Renal cortical epithelial cell (primary cell): ENCODE measurements at places on chromosomes 7 and 10. TPM values are rescaled to one million over a fixed set of nuclear protein-coding genes. Genes with fewer than 3 reads are reported as not detected.

DNA sequence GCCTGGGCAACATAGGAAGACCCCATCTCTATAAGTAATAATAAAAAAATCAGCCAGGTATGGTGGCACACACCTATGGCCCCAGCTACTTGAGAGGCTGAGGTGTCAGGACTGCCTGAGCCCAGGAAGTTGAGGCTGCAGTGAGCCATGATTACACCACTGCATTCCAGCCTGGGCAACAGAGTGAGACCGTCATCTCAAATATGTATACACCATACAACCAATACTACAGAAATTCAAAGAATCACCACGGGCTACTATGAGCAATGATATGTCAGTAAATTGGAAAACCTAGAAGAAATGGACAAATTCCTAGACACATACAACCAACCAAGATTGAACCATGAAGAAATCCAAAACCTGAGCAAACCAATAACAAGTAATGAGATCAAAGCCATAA is 60.3 kb upstream of the ZC3HAV1 start:
- no peak for DNase-seq

DNA sequence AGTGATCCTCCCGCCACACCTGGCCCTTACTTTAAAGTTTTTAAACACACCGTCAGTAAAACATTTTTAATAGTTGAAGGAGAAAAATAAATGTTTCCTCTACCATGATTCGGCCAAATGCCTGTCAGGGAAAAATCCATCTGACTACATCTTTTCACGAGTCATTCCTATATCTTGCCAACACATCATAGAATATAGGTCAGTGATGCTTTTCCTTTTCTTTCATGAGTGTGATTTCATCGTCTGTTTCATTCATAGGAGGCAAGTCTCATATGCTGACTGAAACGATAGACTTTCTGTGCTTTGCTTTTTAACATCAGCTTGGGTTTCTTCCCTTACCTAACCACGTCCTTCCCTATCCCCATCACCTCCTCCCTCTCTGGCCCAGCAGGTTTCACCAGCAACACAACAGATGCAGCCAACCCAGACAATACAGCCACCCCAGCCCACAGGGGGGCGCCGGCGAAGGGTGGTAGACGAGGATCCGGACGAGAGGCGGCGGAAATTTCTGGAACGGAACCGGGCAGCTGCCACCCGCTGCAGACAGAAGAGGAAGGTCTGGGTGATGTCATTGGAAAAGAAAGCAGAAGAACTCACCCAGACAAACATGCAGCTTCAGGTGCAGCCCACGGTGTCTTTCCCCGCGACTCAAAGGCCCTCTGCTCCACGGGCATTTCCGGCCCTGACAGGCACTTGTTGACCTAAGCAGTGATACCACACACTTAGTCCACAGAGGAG is 149.2 kb downstream of the TRIL start:
- no peak for DNase-seq

- no peak for DNase-seq
Measured at GRCh38 chr7:158757404-158757989, 52.9 kb upstream of the NCAPG2 start.

DNA sequence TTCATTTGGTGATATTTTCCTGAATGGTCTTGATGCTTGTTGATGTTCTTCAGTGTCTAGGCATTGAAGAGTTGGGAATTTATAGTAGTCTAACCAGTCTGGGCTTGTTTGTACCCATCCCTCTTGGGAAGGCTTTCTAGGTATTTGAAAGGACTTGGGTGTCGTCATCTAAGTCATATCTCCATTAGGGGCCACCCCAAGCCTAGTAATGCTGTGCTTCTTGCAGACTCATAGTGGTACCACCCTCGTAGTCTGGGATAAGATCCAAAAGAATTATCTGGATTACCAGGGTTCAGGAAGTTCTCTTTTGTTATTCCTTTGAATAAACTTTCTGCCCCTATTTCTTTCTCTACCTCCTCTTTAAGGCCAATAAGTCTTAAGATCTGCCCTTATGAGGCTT is 319.4 kb upstream of the MYO3A start:
- DNase-seq, result no peak

DNA sequence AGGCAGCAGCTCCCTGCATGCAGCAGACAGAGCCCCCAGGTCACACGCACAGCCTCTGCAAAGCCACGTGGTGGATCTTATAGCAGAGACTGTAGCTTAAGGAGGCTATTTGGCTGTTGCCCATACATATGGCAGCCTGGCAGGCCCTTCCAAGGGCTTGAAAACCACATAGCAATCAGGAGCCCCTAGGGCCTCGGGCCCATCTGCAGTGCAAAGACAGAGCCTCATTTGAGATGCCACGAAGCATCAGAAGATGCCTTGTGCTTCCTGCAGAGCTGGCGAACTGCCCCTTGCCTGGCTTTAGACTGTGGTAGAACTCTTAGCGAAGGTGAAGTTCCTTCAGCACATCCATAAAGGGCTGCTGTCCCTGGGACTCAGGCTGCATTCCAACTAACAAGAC is 309.9 kb downstream of the GRID1 start:
- no peak for DNase-seq

- peak; percentile 36 for DNase-seq
Measured at GRCh38 chr10:122044713-122045112, 55.8 kb downstream of the TACC2 start.

DNA sequence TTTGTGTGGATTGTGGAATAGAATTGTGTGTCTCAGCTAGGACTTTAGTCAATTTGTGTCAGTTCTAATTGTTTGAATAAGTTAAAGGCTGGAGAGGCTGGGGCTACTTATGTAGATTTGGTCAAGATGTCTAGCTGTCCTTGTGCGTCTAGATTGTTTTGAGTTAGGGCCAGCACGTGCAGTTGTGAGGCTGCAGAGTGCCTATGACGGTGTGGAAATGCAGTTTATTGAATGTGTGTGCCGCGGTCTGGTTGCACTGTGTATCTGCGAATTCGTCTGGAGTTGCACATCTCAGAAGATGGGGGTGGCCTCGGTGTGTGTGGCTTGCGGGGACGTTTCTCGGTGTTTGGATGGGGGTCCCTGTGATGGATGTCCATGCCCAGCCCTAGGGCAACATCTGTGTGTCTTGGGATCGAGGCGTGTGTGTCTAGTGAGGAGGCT is 10.2 kb downstream of the EMX2 start:
- peak; percentile 49 for DNase-seq

DNA sequence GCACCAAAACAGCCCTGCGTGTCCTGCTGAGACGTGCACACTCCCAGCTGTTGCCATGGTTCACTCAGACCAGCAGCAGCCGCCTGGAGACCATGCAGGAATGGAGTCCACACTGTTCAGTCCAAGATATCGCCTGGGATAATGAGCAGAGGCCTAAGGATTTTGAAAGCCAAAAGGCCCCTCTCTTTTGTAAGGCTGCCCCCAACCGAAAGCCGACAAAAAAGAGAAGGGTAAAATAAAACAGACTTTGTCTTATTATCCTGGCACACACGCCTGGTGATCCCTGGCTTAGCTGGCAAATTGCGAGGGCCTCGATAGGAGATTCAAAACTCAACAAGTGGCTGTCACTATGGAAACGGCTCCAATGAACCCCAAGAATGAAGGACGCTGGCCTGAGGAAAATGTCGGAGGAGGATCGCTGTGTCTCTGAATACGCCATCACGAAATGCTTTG is 263.6 kb downstream of the SKIDA1 start:
- no peak for DNase-seq

- no peak for DNase-seq
Measured at GRCh38 chr7:146654048-146654447, 537.4 kb downstream of the CNTNAP2 start.

DNA sequence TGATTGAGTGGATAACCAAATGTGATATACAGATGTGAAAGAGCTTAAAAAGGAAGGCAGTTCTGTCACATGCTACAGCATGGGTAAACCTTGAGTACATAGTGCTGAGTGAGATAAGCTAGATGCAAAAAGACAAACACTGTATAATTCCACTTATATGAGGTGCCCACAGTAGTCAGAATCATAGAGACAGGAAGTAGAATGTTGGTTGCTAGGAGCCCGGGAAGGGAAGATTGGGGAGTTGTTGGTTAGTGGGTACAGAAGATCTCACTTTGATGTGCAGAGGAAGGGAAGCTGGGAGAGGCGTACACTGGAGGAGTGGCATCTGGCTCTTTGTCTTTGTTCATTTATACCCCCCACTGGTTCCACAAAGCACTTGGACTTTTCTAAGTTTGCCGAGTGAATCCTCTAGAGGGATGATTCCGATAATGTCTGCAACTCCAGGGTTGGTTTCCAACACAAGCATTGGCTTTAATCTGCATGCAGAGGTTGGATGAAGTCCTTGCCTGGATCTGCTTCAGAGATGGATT is 39.5 kb downstream of the TSPAN14 start:
- no peak for DNase-seq

- peak; percentile 60 for DNase-seq
Measured at GRCh38 chr10:33709008-33709753, 374.7 kb upstream of the NRP1 start.

DNA sequence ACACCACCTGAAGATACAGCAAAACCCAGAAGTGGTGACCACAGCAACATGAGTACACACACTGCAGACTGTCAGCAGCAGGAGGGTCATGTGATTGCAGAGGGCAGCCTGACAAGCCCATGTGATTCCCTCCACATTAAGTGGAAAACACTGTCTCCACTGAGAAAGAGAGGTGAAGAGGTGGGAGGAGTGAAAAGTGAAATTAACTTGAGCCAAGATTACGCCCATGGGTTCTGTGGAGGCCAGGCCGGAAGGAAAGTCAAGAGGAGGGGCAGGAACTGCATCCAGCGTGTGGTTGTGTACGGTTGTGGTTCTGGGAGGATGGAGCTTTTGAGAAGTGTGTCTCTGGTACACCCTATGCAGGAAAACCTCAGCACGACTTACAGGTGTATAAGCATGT is 138.5 kb downstream of the PLXNA4 start:
- no peak for DNase-seq

DNA sequence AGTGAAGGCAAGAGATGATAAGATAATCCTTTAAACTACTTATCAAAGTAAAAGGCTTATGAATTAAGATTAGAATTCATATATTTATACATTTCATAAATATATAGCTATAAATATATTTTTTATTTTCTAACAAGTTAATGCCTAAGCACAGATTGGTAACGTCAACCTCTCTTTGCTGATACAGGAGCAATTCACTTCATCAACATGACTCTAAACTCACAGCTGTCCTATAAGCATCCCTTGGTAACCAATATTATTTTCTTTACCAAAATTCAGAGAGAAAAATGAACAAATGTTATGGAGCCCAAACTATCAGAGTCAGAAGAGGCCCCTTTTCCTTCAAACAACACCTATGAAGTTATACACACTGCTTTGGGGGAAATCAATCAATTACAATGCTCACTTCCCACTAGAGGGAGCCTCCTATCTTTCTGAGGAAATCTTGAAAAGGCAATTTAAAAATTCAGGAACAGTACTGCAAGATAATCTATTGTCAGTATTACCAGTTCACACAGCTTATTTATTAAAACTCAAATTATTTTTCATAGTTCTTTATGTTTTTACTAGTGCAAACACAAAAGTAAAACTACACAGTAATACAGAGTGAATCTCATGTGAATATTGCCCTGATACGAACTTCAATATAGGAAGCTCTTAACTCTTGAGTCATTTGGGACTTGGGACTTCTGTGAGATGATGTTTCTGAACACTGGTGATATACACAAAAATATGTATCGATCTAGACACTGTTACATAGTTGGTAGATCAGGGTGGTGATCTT is 51.0 kb upstream of the NOBOX start:
- peak; percentile 13 for DNase-seq

GRCh38 chr7:134766779-134767519 is 12.5 kb upstream of the CALD1 start:
- DNase-seq, result peak; percentile 39

DNA sequence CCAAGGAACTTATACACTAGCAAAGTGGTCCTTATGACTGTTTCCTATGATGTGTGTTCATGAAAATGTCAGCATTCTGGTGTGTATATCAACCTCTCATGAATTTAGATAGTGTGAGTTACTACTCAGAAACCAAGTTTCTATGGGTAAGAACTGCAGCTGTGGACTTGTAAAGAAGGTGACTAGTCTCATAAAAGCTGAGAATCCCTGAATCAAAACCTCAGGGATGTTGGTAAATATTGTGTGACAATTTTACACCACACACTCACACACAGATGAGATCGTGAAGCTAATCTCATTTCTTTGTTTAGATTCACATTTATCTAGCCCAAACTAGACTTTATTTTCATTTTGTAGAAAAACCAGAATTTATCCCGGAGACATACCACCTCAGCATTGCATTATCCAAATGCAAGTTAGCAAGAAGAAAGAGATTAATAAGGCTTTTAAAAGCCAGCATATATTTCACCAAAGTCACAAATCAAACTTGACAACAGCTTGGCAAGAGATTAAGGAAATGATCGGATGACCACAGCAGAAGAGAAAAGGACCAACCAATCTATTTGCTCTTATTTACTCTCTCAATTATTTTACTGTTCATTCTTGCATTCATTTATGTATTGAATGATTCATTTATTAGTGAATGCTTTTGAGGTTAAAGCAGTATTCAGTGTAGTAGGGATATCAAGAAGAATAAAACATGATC is 92.9 kb downstream of the PLXDC2 start:
- DNase-seq, result no peak

DNA sequence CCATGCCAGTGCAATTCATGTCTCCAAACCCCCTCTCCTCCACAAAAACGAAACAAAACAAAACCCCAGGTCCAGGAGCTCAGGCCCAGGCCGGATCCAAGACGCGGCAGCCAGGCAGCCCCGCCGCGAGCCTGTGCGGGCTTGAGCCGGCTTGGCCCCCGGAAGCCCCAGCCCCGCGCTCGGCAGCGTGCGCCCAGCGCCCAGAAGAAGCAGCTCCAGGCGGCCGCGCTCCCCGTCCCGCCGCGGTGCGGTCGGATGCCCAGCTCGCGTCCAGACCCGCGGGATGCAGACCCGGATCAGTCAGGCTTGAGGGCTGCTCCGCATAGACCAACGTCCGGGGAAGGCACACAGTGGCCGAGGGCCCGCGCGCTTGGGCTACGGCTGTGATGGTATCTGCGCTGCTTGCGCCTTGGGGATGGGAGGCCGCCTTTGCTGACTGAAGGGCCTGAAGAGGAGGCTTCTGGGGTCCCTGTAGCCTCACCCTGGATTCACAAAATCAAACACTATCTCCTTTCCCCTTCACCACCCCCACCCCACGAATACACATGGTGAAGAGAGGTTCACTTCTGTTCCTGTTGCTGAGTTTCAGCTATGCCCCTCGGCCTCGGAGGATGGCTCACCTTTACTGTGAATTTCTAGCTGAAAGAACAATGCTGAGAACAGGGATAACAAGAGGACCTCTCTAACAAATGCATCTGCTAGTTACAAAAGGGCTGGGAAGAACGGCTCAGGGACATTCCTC is 79.9 kb upstream of the EN2 start:
- DNase-seq, result no peak

The LRIT1 gene
- not detected in 2 replicates for total RNA-seq

The CNNM1 gene
- 0.35 and 1.3 TPM in 2 replicates for total RNA-seq

The TRIM74 gene
- 0.20 TPM in 1 of 2 replicates, not detected in the other for total RNA-seq

The PPP1R3C gene
- total RNA-seq, result 5.7 and 39.4 TPM in 2 replicates

The AKR1B15 gene
- 0.35 TPM in 1 of 2 replicates, not detected in the other for total RNA-seq

The SORCS1 gene
- total RNA-seq, result under 0.01 TPM in 1 of 2 replicates, not detected in the other
